ENCODE measurements at places on chromosomes 16 and 17.

GRCh38 chr16:30395992-30396585, 869 bp downstream of the ZNF48 start:
- no peak for DNase-seq

DNA sequence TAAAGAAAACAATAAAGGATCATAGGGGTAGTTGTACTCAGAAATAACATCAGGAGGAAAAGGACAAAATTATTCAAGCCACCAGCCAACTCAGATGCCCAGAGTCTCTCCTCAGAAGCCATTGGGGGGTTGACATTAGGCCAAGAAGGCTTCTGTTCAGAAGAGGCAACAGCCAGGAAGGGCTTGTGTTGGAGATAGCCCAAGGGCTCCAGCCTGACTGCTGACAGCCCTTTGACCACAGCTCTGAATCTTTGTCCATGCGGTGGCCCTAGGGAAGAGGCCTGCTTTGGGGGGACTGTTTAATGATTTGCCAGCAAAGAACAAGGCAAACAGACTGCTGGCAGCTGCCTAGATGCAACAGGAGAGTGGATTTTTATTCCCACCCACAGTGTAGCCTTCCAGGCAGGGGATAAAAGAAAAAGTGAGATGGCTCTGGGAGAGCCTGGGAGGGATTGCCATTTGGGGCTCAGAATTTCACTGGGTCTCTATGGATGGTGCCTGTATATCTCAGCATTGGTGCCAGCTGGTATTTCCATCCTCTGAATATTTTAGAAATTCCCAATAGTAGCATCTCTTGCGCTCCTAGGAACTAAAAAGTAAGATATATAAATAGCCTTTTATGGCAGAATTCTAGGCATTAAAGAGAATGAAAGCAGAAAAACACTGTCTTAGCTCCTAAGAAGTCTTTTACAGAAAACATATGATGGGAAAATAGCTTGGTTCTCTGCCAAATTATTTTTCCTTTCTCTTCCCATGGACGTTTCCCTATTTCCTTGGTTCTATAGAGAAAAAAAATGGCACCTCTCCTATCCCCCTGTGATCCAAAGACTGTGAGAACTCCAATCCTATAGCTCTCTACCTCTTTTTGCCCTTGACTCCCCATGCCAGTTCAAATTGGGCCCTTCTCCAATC, 29.4 kb upstream of the SUPT4H1 start:
- DNase-seq = no peak

GRCh38 chr17:82216301-82217119, 3.9 kb upstream of the CCDC57 start:
- no peak for DNase-seq

DNA sequence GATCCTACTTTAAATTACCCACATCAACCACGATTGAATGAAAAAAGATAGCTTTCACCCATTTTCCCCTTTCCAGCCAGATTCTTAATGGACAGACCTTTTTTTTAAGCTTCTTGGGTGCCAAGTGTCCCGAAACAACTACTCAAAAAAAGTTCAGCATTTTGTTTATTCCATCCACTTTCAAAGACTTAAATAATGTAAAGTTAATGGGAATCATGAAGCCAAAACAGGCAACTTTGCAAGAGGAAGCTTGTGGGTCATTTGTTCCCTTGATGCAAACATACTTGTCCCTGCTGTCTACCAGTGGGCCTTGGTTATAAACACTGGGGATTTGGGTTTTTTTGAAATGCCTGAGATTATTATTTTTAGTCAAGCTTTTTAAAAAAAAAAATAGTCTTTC, 414.0 kb upstream of the PSMD7 start:
- DNase-seq = no peak

DNA sequence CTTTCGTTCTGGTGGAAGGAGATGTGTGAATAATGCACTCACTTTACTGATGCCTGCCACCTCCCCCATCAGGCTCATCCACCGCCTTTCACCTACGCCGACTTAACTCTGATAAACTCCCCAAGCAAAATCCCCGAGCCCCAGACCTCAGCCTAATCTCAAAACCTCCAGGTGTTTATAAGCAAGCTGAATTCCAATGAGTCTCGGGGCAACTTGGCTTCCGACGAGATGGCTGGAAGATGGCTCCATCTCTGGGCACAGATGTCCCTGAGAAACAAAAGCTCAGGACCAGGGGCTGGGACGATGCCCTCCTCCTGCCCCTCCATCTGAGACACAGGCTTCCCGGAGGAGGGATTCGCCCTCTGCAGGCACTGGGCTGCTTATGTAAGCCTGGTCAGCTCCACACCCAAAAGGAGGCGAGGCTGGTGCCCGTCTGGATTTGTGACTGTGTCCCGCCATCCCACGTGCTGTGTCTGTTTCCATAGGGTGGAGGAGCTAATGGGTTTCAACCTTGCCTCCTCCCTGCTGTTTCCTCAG, 386.4 kb upstream of the TNRC6C start:
- peak; percentile 79 for DNase-seq
